ENCODE measurements at places on chromosomes 16 and 17.
A peak's percentile ranks its signal among the peaks of the same experiment; 100 is the strongest.

- no peak for DNase-seq
Observed at GRCh38 chr17:9750524-9750923, 40.9 kb downstream of the DHRS7C start.

- peak; percentile 6 for DNase-seq
Observed at GRCh38 chr17:33233811-33234177, 59.3 kb downstream of the ASIC2 start.

DNA sequence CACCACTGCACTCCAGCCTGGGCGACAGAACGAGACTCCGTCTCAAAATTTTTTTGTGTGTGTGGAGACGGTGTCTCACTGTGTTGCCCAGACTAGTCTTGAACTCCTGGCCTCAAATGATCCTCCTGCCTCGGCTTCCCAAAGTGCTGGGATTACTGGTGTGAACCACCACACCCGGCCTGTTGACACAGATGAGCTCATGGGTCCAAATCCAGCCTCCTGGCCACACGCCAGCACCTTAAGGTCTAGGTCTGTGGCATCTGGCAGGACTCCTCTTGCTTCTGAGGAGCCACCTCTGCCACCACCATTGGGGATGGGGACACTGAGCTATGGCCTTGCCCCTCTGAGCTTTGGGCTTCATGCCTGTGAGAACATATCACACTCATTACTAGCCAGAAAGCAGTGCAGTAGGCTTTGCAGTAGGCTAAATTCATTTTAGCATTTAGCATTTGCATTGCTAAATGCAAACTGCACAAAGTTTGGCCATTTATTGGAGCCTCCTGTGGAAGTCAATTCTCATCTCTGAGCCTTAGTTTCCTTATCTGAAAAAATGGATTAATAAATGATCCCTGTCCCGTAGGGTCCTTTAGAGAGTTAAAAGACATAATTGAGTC is 5.5 kb upstream of the CDIPT start:
- DNase-seq: no peak

DNA sequence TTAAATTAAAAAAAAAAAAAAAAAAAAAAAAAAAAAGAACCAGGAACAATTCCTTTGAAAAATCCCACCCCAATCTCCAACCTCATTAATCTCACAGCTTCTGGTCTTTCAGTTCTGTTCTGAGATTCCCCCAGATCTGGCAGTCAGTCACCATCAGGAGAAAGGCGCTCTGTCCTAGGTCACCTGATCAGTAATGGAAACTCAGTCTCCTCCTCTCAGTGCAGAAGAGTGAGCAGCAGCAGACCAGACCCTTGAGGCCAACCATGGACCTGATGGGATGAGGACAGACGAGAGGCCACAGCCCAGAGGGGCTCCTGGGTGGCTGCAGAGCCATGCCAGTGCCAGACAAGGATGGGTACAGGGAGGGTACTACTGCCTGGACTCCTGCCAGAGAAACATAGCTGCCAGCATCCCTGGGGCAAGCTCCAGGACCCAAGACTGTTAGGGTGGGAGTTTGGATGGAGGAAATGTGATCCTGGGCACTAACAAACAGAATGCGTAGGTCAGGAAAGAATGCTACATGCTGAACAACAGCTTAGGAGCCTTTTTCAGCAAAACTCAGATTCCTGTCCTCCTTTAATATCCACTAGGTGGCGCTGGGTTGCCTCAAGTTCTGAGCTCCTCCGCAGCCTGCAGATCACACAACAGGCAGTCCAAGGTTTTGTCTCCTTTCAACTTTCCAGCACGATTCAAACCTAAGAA is 28.7 kb downstream of the MPG start:
- peak; percentile 66 for DNase-seq

DNA sequence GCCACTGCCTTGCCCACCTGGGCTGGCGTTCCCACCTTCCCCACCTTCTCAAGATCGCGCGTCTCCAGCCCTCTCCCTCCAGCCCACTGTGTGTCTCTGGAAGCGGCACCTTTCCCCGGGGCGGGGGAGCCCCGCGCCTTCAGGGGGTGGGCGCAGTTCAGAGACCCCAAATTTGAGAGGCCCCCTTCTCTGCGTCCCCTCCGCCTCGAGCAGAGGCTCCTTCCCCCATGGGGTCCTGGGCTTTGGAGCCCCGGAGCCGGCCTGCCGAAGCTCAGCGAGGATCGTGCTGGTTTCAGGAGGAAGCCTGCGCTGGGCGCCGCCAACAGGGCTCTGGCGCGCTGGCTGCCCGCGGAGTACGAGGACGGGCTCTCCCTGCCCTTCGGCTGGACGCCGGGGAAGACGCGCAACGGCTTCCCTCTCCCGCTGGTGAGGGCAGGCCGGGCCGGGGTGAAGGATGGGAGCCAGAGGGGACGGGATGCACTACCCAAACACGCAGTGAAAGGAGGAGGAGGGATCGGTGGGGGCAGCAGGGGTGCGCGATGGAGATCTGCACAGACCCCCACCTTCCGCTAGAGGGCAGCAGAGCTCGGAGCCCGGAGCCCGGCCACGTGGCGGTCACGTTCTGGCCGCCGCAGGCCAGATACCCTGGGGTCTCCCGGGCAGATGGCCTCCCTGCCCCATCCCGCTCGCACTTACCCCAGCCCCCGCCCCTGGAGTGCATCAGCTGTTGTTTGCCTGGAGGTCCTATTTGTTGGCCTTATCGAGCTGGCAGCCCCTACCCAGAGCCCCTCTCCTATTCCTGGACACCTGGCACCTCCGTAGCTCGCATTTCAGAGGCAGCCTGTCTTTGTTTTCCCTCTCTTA is 11.1 kb downstream of the LPO start:
- DNase-seq: peak; percentile 69

- DNase-seq: peak; percentile 21
Observed at GRCh38 chr16:53892155-53892554, 188.2 kb downstream of the FTO start.

- DNase-seq: no peak
Observed at GRCh38 chr16:1908184-1908583, 10.0 kb downstream of the HS3ST6 start.

GRCh38 chr16:13982451-13982850 is 62.5 kb downstream of the ERCC4 start:
- DNase-seq: no peak
